ENCODE measurements at places on chromosomes 5 and 9.

- DNase-seq = no peak
Observed at GRCh38 chr5:4584982-4585381, 555.1 kb upstream of the ADAMTS16 start.

GRCh38 chr9:137222190-137223077 lies at the start of gene RNF208:
RNF208 (minus strand) TSS chr9:137222240; CDS start chr9:137221212, 1,028 bp downstream.
- no peak for DNase-seq

DNA sequence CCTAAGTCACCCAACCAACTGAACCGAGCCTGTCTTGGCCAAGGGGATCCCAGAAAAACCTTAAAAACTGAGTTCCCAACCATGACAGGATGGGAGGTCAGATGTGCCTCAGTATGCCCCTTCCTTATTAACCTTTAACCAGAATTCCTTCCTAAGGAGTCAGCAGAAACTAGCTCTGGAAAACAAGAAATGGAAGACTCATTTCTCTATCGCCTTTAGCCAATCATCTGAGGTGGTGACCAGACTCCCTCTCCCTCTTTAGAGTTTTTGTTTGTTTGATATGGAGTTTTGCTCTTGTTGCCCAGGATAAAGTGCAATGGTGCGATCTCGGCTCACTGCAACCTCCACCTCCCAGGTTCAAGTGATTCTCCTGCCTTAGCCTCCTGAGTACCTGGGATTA lies 37.5 kb downstream of the SLC28A3 start:
- no peak for DNase-seq

GRCh38 chr5:65926893-65927292 lies 518 bp downstream of the ERBIN start:
- DNase-seq = no peak

- no peak for DNase-seq
Observed at GRCh38 chr5:176183321-176184074, 54.7 kb upstream of the SIMC1 start.

DNA sequence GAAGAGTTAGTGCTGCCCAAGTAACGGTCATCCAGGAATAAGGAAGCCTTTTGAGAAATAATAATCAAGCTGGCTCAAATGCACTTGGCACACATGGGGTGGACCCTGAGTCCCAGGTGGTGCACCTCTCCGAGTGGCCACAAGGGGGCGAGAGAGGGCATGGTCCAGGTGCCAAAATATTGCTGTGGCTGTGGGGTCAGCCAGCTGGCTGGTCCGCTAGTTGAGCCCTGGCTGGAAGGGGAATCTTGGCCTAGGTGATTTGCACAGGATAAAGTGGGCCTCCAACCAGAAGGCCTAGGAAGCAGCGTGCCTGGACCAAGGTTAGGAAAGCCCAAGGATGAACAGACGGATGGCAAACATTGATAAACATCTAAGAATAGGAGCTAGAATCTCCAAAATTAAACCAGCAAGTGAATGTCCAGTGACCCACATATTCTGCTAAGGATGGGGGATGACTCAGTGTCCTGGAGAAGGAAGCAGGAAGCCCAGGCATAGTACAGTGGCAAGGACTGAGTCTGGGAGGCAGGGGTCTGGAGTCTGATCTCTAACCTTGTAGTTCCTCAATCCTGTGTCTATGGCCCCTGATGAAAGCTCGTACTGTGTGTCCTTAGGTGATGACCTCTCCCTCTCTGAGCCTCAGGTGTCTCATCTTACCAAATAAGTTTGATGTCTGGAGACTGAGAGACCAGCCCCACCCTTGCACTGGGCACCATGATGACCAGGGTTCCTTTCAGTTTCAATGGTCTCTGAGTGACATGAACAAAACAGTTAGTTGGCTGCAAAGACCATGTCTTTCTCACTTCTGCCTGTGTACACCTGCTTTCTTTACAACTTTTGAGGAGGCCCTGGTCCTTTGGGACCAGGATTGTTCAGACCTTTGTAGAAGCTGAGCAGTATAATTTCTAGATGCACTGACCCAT lies 19.2 kb upstream of the SHB start:
- peak; percentile 85 for DNase-seq

- DNase-seq = no peak
Observed at GRCh38 chr5:60765019-60765709, 65.2 kb upstream of the DEPDC1B start.

GRCh38 chr5:170464280-170465127 lies 39.3 kb upstream of the KCNIP1 start:
- no peak for DNase-seq

GRCh38 chr5:131854134-131854533 lies 57.3 kb upstream of the FNIP1 start:
- DNase-seq = no peak

- no peak for DNase-seq
Observed at GRCh38 chr9:122020398-122020797, 72.7 kb downstream of the TTLL11 start.

DNA sequence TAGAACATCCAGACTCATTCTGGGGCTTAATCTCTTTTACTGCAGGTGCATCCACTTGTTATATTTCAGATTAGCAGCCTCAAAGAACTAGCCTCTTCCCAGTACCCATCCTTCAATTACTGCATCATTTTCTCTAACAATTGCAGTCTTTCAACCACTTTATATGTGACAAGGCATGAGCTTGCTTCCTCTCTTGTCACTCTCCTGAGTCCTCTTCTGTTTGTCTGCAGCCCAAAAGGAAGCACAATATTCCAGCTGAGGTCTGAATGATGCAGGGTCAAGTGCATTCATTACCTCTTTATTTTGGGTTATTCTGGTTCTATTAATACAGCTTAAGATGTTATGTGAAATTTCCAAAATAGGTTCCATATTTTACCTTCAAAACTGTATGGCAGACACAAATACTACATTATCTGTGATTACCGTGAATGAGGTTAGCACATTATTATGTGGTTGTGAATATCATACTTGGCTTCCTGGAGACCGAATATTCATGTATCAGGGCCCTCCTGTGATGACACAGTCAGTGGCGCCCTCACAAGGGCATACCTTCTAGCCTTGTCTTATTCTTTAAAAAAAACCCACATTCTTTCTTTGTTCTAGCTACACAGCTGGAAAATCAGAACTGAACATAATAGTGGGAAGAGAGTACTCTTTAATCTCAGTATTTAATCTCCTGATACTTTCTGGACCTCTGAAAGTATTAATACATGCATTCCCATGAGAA lies 323.8 kb downstream of the PDE4D start:
- no peak for DNase-seq

- DNase-seq = no peak
Observed at GRCh38 chr5:173721601-173722232, 105.3 kb upstream of the BOD1 start.

GRCh38 chr5:148238418-148238794 lies at the start of gene MARCOL:
MARCOL (plus strand) TSS chr5:148238525; CDS start chr5:148238598, 73 bp downstream.
- DNase-seq = no peak

GRCh38 chr5:55136521-55136920 lies 23.4 kb upstream of the GPX8 start:
- DNase-seq = no peak

- no peak for DNase-seq
Observed at GRCh38 chr9:117083559-117083958, 331.3 kb downstream of the ASTN2 start.

DNA sequence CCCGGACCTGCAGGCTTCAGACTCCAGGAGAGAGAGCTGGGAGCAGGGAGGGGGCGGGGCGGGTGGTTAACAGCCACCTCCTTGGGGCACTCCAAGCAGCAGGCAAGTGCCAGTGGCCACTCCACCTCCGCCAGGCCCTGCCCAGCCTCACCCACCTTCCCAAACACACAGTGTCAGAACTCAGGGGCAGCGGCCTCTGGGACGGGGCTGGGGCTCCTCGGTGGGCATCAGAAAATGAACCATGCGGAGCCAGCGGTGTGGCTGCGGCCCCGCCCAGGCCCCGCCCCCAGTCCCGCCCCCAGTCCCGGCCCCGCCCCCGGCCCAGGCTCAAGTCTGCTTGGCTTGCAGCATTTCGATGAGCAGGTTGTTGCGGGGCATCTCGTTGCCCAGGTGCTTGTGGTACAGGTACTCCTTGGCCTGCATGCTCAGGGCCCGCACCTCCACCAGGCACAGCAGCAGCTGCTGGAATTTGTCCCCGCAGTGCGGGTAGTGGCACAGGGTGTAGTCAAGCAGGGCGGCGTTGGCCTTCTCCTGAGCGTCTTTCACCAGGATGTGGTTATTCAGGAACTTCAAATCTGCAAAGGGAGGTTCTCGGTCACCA lies 24.7 kb downstream of the NR5A1 start:
- DNase-seq = peak; percentile 30

GRCh38 chr9:104087894-104088293 lies 6.2 kb upstream of the SMC2 start:
- no peak for DNase-seq

GRCh38 chr5:56413546-56413945 lies 180.4 kb upstream of the ANKRD55 start:
- DNase-seq = no peak

DNA sequence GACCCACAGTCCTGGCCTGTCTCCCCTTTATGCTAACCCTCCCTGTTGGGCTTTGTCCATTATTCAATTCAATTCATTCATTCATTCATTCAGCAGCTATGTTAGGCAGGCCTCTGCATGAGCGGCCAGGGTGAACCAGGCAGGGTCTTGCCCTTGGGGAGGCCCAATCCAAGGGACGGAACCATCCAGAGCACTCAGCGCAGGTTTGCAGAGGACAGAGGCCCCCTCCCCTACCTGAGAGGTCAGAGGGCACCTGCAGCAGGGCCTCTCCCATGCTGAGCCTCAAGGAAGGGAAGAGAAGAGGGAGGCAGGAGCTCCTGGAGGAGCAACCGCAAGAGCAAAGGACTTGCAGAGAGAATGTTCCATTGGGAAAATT lies 61.4 kb downstream of the C9orf50 start:
- no peak for DNase-seq

DNA sequence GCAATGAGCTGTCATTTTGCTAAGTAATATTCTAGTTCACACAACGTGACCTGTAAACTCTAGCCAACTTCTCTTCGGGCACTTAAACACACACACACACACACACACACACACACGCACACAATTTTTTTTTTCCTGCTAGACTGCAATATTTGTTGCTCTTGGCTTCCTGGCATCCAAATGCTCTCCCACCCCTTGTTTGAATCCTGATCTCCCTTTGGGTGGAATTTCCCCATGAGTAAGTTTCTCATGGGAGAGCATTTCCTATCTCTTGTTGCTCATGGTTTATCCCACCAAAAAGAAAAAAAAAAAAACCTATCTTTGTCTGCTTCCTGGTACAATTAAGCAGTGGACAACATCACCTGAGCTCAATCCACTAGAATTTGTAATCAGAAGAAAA lies 54.7 kb upstream of the TSLP start:
- DNase-seq = no peak

DNA sequence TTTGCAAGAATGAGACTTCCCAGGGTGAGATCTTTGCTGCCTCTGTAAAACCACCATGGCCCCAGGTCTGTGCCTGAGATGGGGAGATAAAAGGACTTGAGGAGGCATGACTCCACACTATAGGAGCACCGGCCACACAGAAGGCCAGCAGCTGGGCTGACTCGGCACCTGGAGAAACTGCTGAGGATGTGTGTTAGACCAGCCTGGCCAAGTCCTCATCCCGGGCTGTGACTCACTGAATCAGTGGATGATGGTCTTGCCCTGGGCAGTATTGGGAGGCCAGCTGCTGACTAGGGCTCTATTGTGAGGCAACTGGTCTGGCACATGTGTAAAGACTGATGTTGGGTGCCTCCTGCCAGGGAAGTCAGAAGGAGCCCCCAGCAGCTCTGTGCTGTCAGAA lies 286.2 kb downstream of the ACTL7B start:
- DNase-seq = no peak

DNA sequence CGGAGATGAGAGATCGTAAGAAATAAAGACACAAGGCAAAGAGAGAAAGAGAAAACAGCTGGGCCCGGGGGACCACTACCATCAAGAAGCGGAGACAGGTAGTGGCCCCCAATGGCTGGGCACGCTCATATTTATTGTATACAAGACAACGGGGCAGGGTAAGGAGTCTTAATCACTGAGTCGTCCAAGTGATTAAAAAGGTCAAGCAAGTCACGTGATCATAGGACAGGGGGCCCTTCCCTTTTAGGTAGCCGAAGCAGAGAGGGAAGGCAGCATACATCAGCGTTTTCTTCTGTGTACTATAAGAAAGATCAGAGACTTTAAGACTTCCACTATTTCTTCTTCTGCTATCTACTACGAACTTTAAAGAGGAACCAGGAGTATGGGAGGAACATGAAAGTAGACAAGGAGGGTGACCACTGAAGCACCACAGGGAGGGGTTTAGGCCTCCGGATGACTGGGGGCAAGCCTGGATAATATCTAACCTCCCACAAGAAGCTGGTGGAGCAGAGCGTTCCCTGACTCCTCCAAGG lies 24.6 kb upstream of the QSOX2 start:
- no peak for DNase-seq

GRCh38 chr5:5364932-5365331 lies 57.5 kb upstream of the ICE1 start:
- DNase-seq = no peak

DNA sequence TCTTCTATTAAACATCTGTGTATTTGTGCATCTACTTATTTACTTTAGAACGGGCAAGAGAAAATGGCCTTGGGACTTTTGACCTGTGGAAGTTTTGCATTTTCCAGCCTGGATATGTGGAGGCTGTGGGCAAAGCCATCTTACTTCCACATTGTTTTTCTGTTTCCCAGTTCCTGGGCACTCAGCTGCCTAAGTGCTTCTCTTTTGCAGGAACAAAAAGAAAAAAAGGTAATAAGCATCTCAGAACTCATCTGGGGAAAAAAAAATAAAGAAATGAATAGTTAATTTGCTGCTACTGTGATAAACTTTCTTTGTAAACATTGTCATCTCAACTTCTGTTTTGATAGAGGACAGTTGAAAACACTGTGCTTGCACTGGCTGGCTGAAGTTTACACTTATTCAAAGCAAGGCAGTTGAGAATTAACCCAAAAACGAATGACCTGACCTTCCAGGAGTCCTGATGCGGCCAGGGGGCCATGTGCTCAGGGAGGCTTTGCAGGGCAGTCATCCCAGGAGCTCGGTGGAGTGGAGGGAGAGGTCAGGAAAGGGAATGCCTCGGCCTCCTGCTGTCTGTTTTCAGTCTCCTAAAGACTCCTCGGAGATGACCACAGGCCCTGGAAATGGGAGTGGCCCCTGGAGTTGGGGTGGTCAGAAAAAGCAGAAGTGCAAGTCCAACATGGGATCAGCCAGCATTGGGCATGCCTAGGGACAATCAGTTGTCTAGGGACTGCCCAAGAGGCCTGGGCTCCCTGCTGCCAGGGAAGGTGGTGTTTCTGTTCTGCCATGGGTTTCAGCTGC lies 75.5 kb downstream of the RAI14 start:
- DNase-seq = no peak

DNA sequence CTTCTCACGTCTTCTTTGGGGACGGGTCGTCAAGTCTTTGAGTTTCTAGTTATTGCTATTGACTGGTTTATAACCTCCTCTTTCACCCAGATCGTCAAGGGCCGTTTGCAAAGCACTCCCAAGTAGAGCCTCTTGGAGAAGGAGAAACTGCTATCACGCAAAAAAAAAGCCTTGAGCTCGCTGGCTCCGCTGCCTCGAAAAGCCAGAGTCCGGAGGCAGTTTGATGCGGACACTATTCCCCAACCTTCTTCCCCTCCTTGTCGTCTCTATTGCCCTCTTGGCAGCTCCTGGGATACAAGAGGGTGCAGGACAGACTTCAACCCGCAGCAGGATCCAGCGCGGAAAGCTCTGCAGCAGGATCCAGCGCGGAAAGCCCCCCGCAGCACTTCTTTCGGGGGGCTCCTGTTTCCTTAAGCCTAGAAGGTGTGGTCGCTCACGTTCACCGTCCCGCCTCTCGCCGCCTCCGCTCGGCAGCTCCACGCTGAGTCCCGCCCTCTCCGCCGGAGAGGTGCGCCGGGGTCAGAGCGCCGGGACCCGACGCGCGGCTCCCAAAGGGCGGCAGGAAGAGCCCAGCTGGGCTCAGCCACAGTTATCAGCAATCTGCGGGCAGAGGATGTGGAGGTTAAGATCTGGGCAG lies at the start of gene PCDHAC1:
TSS of gene PCDHAC1 (plus strand) at position 494 of the 637 bp plus-strand sequence. CDS start 594 bp downstream, outside the sequence.
- no peak for DNase-seq
